Renal cortex interstitium (tissue), 15 donors: ENCODE measurements at places on chromosomes 12 and 14. TPM values are rescaled to one million over a fixed set of nuclear protein-coding genes. Genes with fewer than 3 reads are reported as not detected.

NR1H4 gene
- polyA plus RNA-seq: 15.8 TPM

ACVRL1 gene
- polyA plus RNA-seq: 31.1 TPM

TEDC1 gene
- 9.3 TPM for polyA plus RNA-seq

KRT77 gene
- not detected for polyA plus RNA-seq

ZFYVE1 gene
- polyA plus RNA-seq: 19.6 TPM

PCED1B gene
- polyA plus RNA-seq: 4.1 TPM

KSR2 gene
- 0.98 TPM for polyA plus RNA-seq

FOXG1 gene
- 0.06 TPM for polyA plus RNA-seq

PPFIA2 gene
- 4.7 TPM for polyA plus RNA-seq

DNA sequence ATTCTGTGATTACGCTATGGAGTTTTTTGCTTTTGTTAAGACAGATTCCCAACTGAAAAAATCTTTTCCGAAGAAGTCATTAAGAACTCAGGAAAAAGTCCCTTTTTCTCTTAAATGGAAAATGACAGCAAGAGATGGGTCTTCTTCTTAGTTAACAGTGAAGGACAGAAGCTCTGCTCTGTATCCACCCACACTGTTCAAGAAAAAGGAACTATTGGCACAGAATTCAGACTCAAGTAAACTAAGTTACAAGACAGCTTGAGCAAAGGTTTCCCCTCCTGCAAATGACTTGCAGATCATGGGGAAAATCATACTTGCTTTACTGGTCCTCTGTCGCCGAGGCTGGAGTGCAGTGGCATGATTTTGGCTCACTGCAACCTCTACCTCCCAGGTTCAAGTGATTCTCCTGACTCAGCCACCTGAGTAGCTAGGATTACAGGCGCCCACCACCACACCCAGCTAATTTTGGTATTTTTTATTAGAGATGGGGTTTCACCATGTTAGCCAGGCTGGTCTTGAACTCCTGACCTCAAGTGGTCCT, 137.1 kb upstream of the AEBP2 start:
- DNase-seq: no peak

DNA sequence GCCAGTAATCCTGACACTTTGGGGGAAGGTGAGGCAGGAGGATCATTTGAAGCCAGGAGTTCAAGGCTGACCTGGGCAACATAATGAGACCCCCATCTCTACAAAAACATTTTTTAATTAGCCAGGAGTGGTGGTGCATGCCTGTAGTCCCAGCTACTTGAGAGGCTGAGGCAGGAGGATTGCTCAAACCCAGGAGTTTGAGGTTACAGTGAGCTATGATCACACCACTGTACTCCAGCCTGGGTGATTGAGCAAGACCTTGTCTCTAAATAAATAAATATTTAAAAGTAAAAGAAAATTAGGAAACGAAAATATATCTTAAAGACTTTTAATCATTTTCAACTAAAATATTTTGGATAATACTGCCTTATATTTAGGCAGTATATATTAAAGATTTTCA, 25.9 kb downstream of the CKB start:
- no peak for DNase-seq

DNA sequence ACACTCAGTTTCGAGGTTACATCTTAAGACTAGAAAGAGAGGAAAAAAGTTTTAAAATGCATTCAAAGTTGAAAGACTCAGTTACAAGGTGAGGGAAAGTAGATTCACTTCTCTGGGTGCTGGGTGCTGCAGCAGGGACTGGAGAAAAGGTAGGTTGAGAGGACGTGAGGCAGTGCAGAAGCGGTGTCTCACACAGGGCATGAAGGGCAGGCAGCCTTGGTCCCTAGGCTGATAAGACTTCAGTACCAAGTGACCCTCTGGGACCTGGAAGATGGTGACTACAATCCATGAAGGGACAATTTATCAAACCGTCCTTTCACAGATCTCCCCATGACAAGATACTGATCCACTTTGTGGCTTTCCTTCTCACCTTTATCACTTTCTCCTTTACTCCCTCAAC, 22.5 kb upstream of the UTP20 start:
- DNase-seq: no peak

- no peak for DNase-seq
These were observed 286.2 kb downstream of the CACNA1C start for GRCh38 chr12:2338991-2339431.

- DNase-seq: no peak
These were observed 11.1 kb upstream of the RERGL start for GRCh38 chr12:18101043-18101442.

DNA sequence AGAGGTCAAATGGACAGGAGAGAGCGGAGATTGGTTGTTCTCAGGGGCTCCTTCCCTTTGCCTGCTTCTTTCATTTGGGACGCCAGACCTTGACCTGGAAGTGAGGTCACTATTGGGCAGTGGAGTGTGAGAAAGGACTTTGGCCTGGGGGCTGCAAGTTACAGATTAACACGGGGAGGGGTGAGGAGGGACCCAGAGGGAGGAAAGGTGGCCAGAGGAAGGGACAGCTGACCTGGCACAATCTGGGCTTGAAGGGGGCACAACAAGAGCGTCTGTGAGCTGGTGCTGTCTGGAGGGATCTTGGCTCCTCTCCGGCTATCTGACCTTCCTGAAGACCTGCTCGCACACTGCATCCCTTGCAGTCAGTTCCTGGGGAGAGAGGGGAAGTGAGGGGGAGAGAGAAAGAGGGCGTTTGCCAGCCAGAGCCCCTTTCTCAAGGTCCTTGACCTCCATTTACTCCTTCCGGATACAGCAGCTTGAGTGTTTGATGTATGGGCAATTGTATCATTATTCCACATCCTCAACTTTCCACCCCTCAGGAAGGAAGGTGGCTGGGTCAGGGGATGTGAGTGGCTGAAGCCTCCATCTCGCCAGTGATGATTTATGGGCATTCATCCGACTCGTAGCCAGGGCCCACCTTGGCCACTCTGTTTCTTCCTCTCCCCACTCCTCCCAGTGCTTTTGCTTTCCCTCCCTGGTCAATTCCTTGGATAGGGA, 4.7 kb downstream of the RBP5 start:
- DNase-seq: no peak

GRCh38 chr12:105322070-105322469, 8.4 kb upstream of the C12orf75 start:
- no peak for DNase-seq

DNA sequence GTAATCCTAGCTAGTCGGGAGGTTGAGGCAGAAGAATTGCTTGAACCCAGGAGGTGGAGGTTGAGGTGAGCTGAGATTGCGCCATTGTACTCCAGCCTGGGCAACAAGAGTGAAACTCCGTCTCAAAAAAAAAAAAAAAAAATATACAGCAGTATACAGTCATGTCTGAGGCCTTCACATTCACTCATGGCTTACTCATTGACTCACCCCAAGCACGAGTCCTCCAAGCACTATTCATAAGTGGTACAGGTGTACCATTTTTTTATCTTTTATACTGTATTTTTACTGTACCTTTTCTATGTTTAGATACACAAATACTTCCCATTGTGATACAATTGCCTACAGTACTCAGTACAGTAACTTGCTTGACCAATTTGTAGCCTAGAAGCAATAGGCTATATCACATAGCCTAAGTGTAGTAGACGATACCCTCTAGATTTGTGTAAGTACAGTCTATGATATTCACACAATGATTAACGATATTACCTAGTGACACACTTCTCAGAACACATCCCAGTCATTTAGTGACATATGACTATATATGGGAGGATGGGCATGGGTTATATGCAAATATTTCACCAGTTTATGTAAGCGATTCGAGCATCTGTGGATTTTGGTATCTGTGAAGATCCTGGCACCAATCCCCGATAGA, 12.2 kb downstream of the LLPH start:
- DNase-seq: no peak

GRCh38 chr14:60508707-60509437, at the start of gene SIX6:
Gene SIX6, plus strand, starts transcription at chr14:60509146. Its CDS starts 253 bp downstream, at chr14:60509399.
- DNase-seq: no peak

DNA sequence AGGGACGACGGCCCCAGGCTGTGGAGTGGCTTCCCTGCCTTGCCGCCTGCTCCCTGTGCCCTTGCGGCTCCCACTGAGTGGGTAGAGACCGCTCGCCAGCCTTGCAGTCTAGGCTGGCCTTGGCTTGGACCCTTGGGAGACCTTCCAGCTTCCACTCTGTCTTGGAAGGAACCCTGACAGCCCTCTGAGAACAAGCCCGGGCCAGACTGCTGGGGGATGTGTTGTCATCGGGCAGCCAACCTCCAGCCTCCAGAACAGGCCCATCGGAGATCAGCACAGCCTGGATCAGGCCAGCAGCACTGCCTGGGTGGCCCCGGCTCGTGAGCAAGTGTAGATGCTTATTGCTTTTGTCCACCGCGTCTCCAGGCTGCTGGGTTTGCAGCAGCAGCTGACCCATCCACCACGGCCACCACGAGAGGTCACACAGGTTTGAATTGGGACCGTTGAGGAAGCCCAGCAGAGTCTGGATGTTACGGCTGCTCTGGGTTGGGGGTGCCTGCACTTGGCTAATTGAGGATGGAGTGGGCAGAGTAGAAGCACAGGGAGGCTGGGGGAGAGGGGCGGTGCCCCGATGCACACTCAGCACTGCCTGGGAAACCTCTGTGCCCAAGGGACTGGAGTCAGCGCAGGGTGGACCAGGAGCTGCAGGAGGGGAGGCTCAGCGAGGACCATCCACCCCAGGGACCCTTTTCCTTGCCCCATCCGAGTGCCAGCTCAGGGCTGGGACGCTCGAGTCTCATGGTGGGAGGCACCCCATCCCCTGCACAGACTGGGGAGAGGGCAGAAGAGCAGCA, 55.5 kb downstream of the NOC4L start:
- no peak for DNase-seq

GRCh38 chr14:68951035-68951797, 27.9 kb downstream of the ACTN1 start:
- DNase-seq: no peak

DNA sequence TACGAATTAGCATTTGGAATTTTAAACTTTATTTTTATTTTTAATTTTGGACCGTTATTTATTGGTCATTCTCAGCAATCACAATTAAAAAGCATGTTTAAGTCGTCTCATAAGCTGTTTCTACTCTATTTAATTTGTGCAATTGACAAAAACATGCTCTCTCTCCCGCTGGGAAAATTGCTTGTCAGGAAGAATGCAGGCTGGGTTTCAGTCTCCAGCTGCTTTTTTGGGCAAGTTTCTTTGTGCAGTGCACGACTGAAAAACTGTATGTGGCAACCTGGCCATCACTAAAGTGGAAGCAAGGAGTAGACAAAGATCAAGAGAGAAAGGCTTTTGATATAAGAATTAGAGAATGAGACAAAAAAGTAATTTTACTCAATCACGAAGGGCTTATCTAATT, 941.5 kb upstream of the MDGA2 start:
- DNase-seq: no peak

- no peak for DNase-seq
These were observed 209.6 kb upstream of the SLC16A7 start for GRCh38 chr12:59386236-59386635.

- DNase-seq: no peak
These were observed 9.6 kb downstream of the CLEC1A start for GRCh38 chr12:10088955-10089900.

DNA sequence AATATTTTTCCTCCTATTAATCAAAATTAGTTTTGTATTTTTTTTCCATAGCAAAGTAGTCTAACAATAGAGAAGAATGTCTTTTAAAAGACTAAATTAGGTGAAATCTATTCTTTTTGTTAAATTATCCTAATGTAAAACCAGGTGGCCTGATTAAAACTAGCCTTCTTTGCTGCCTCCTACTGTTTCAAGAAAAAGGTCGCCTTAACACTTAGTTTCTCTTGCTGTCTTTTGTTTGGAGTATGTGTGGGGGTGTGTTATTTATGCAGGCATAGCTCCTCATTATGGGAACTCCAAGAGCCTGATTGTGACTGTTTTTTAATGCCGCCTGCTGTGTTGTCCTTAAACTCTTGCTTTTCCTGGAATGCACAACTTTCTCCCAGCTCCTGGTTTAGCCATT, 855.3 kb downstream of the DIO2 start:
- peak; percentile 8 for DNase-seq

GRCh38 chr12:63305901-63306875, 155.2 kb upstream of the AVPR1A start:
- DNase-seq: peak; percentile 26

DNA sequence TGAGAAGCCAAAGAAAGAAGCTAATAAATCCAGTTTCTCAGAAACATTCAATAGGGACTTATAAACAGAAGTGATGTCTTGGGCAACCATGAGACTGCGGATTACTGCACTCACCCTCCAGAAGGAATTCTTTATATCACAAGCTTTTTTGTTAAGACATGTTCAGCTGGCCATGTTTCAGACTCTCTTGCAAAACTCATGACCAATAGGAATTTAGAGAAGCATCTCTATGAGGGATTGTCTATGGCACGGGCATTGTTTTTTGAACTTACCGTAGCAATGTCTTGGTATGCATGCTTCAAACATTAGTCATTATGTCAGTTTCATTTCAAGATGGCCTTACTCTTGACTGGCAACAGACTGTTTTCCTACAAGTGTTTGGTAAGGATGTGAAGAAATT, 15.5 kb upstream of the ZNF268 start:
- DNase-seq: no peak

DNA sequence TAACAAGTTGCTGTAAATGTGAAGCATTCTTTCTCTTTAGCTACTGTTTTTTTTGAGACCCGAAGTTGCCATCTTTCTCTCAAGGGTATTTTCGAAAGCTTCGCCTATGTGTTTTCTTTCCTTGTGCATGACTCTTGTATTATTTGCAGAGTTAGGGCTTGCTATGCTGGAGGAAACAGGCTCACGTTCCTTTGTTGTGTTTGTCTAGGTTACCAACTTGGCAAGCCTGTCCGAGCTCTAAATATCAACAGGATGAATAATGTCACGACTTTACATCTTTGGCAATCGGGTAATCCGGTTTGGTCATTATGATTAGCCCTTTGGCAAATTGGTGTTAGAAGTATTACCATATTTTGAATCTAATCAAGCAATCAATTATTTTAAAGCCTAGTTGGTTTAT, 15.9 kb upstream of the ATP6V0A2 start:
- no peak for DNase-seq

GRCh38 chr12:51752234-51752889, 96.2 kb downstream of the FIGNL2 start:
- DNase-seq: peak; percentile 40

- no peak for DNase-seq
These were observed 1.3 kb upstream of the TSFM start for GRCh38 chr12:57781244-57781643.
